ENCODE measurements at places on chromosomes 4 and X.
A peak's percentile ranks its signal among the peaks of the same experiment; 100 is the strongest.

- DNase-seq = peak; percentile 50
Observed at GRCh38 chrX:119647552-119648420, 41.6 kb upstream of the NKRF start.

GRCh38 chr4:114694770-114695169 lies 96.2 kb downstream of the UGT8 start:
- DNase-seq = no peak

DNA sequence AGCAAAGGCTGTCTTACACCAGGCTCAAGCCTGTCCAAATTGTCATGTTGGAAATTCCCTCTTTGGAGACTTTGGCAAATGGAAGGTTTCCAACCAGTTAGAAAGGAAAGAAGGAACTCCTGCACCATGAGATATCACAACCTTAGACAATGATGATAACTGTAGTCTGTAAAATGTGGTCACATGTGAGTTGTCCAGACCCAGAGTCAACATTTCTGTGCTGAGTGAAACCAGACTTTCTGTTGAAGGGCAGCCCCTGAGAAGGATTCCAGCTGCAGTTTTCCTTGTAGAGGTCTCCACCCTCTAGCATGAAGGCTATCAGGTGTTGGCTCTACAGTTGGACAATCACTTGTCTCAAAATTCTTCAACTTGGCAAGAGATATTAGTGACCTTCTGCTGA lies 82.4 kb downstream of the SOX3 start:
- no peak for DNase-seq

DNA sequence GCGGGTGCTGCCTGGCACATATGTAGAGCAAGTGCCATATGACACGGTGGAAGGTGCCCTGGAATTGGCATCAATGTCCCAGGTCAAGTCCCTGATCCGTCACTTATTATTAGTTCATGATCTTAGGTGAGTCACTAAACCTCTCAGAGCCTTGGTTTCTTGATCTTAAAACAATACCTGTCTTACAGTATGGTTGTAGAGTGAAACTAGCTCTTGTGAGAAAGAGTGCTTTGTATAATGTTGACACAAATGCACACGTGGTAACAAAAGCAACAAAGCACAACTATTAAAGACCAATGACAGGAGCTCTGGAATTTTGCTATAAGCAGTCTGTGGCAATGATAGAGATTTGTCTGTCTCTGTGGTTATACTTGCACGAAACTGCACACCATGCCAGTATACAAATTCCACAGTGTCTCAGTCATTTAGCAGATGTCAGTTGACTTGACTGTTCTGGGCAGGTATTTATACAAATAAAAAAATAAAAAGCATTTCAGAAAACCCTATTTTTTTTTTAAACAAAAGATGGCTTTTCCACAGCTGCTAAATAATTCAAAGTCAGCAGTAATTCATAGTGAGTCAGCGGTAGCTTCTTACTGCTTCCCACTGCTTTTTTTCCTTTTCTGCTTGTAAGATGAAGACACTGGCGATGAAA lies 19.7 kb upstream of the ACSL1 start:
- no peak for DNase-seq

GRCh38 chr4:71184195-71184781 lies 154.5 kb upstream of the SLC4A4 start:
- DNase-seq = peak; percentile 74

GRCh38 chr4:6031846-6032245 lies 13.6 kb upstream of the C4orf50 start:
- no peak for DNase-seq

- DNase-seq = no peak
Observed at GRCh38 chr4:139789096-139789654, 123.6 kb downstream of the MGST2 start.

- DNase-seq = no peak
Observed at GRCh38 chr4:131288441-131288840, 1860.7 kb upstream of the PCDH10 start.

- DNase-seq = no peak
Observed at GRCh38 chr4:1778642-1779392, 14.3 kb upstream of the FGFR3 start.

GRCh38 chr4:20252656-20253282 lies 1.1 kb downstream of the SLIT2 start:
- no peak for DNase-seq

DNA sequence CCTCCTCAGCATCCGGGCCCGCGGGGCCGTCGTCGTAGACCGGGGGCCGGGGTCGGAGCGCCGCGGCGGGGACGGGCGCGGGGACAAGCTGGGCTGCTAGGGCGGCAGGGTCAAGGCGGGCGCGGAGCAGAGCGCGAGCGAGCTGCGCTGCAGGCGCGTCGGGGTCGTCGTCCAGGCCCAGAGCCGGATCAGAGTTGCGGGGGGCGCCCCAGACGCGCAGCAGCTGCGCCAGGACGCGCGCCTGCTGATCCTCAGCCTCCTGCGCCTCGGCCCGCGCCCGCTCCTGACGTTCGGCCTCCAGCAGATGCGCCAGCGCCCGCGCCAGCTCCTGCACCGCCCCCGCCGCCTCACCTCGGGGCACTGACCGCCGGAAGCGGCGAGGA lies 3.5 kb downstream of the PCSK1N start:
- no peak for DNase-seq

- DNase-seq = no peak
Observed at GRCh38 chr4:167956676-167957075, 135.7 kb upstream of the ANXA10 start.

DNA sequence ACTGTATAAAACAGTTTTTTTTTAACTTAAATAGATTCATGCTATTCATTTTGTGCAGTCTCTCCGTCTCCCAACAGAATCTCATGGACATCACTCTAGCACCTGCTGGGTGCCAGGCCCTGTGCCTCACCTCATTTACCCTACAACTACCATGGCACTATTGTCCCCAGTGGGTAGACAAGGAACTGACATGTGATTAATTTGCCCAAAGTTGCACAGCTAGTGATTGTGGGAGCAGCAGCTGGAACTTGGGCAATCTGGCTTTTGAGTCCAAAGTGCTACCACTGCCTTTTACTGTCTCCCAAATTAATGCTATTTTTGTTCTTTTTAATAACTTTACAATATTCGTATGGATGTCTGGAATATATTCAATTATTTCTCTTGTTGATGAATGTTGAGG lies 11.2 kb upstream of the PGRMC2 start:
- DNase-seq = no peak

- DNase-seq = no peak
Observed at GRCh38 chr4:41285864-41286235, 29.1 kb downstream of the UCHL1 start.

DNA sequence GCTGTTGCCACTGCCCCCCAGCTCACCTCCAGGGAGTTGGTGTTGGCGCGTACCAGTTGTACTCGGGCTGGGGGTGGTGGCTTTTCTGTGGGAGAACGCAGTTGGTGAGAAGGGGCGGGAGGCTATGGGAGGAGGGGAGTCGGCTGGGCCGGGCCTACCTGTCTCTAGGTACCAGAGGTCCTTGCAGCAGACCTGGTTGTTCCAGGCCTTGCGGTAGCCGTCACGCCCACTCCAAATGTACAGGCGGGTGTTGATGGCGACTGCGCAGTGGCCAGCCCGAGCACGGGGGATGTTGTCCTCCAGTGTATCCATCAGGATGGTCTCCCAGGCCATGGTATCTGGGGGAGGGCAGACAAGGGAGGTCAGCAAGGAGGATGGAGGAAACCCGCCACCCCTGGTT lies 11.5 kb downstream of the HCFC1 start:
- no peak for DNase-seq

DNA sequence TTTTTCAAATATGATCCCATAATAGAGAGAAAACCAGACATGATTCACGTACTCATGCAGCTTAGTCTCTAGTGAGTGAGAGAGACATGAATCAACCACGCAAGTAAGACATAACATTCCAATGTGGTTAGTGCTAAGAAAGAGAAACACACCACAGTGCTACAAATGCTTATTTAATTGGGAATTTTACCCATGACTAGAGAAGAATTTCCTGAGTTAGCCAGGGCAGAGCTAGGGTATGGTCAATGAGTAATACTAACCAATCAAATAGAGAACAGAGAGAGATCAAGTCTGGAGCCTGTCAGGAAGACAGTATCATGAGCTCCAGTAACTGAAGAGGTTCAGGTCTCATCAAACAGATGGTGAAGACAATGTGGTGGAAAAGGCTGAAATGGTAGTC lies 495.2 kb downstream of the PDGFC start:
- no peak for DNase-seq

- no peak for DNase-seq
Observed at GRCh38 chrX:153885968-153886903, at the start of gene L1CAM. TSS of gene L1CAM (minus strand) at chrX:153886173. CDS start at chrX:153875836, 10,337 bp downstream.

- no peak for DNase-seq
Observed at GRCh38 chr4:6868386-6868785, 41.2 kb upstream of the TBC1D14 start.

- DNase-seq = peak; percentile 86
Observed at GRCh38 chr4:26197018-26197779, 123.6 kb upstream of the RBPJ start.

- DNase-seq = no peak
Observed at GRCh38 chrX:109643687-109644086, 18.7 kb upstream of the KCNE5 start.

- DNase-seq = peak; percentile 89
Observed at GRCh38 chrX:153971124-153971449, 531 bp downstream of the HCFC1 start.

DNA sequence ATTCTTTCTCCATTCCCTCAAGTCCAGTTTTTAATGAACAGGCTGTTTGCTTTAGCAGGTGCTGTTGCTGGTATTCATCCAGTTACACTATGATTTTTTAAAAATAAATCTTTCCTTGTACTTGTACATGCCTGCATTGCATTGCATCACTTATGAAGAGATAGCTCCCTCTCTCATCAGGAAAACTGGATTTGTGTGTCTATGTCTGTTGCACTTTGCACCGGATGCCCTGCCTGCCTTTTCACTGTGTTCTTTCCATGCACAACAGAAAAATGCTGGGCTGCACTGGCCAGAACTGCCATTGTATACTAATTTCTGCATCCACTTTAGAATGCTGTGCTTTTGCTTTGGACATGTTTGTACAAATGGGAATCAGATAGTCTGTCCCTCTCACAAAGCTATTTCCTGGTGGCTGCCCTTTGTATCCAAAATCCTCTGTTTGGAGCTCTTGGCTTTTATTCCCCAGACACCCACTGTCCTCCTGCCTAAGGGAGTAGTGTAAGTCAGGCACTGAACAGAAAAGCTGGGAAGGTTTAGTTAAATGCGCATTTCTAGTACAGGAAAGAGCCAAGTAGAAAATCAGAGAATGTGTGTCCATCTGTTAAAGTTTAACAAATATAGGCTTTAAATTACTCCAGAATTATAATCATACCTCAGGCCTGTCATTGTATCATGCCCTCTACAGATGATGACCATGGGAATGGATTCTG lies 119.1 kb downstream of the MBNL3 start:
- no peak for DNase-seq
